SJCRH30 (cell line): ENCODE measurements at places on chromosomes 2 and 18. TPM values are rescaled to one million over a fixed set of nuclear protein-coding genes. Genes with fewer than 3 reads are reported as not detected.

Gene CPSF3
- total RNA-seq, result 99.4 and 116 TPM in 2 replicates

Gene PIKFYVE
- 34.2 and 36.6 TPM in 2 replicates for total RNA-seq

Gene RBKS
- total RNA-seq, result 0.20 and 0.51 TPM in 2 replicates

Gene TOGARAM2
- total RNA-seq, result 0.41 and 0.73 TPM in 2 replicates

Gene TSPYL6
- 0.03 and 0.10 TPM in 2 replicates for total RNA-seq

Gene SP140L
- 2.9 and 3.7 TPM in 2 replicates for total RNA-seq

Gene RAMP1
- not detected in 2 replicates for total RNA-seq

Gene IRS1
- total RNA-seq, result 17.6 and 20.9 TPM in 2 replicates

Gene ITPRIPL1
- total RNA-seq, result 26.4 and 27.1 TPM in 2 replicates

Gene SAG
- not detected in 2 replicates for total RNA-seq

Gene FLACC1
- 0.55 and 0.71 TPM in 2 replicates for total RNA-seq

Gene OSBPL6
- 13.6 and 14.6 TPM in 2 replicates for total RNA-seq

Gene HAUS1
- 45.8 and 53.3 TPM in 2 replicates for total RNA-seq

Gene SERPINB8
- total RNA-seq, result 1.6 and 1.9 TPM in 2 replicates

Gene LBX2
- total RNA-seq, result 0.58 and 1.3 TPM in 2 replicates

Gene CIB4
- not detected in 2 replicates for total RNA-seq

- H3K4me3 ChIP-seq, result no peak overlapping the region
- H3K36me3 ChIP-seq, result no peaks in the 10 kb centered on the region
- DNase-seq, result no peak
- no peaks in the 10 kb centered on the region for H3K27me3 ChIP-seq
- H3K27ac ChIP-seq, result no peak overlapping the region
- H3K4me1 ChIP-seq, result no peaks in the 10 kb centered on the region
Measured at GRCh38 chr2:140539242-140539875, 1591.5 kb downstream of the LRP1B start.

DNA sequence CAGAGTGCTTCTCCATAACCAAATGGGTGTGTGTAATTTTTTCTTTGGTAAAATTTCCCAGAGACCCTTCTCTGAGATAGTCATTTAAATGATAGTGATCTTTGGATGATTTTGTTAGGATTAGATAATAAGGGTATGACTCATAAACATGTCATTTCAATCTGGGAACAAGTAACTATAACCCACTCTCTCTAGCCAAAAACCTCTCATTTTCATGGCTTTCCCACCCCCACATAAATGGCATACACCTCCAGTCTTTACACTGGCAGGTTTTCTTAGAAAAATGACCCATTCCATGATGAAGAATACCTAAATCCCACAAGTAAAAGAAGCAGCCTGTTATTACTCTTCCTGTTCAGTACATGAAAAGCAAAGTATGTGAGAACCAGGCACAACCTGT, 572.0 kb upstream of the ZEB2 start:
- H3K27me3 ChIP-seq, result no peaks in the 10 kb centered on the region
- no peak for DNase-seq
- no peak overlapping the region for H3K27ac ChIP-seq
- no peaks in the 10 kb centered on the region for H3K36me3 ChIP-seq
- H3K4me3 ChIP-seq, result no peak overlapping the region

GRCh38 chr2:66897691-66898150, 462.8 kb downstream of the MEIS1 start:
- H3K4me1 ChIP-seq, result no peaks in the 10 kb centered on the region
- H3K27me3 ChIP-seq, result peaks cover 6% of the 10 kb centered on the region; the same call in 1 of the 2 replicates
- DNase-seq, result no peak
- no peak overlapping the region for H3K4me3 ChIP-seq

- peaks cover 4% of the 10 kb centered on the region; the same call in 1 of the 2 replicates for H3K4me1 ChIP-seq
- no peak overlapping the region for H3K27ac ChIP-seq
- DNase-seq, result peak; percentile 94
- peaks cover 10% of the 10 kb centered on the region; the same call in 1 of the 2 replicates for H3K36me3 ChIP-seq
Measured at GRCh38 chr2:188524519-188525113, 232.9 kb downstream of the GULP1 start.

DNA sequence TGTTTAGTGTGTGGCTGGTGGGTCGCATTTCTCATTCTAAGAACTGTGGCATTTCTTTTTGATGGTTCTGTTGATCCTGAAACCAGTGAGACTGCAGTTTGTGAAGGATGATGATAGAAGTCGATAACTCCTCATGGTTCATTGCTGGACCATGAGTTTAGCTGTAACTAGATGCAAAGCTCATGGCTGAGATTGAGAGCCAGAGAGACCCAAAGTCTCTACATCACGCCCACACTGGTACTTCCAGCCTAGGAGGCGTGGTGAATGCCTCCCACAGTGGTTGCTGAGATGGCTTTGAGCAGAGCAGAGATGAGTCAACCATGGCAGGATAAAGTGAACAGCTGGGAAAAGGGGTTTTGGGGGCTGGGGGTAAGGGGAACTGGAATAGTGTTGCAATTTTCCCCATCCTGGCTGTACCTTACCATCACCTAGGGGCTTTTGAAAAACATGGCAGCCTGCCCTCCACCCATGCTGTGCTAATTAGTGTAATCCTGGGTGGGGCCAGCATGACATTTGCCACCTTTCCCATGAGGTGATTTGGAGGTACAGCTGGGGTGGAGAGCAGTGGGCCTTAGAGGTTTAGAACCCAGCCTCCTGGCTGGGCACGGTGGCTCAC, 24.1 kb downstream of the INPP4A start:
- no peaks in the 10 kb centered on the region for H3K36me3 ChIP-seq
- H3K4me1 ChIP-seq, result peaks cover 61% of the 10 kb centered on the region
- H3K4me3 ChIP-seq, result no peak overlapping the region

GRCh38 chr18:6363216-6363615, 51.5 kb downstream of the L3MBTL4 start:
- H3K4me3 ChIP-seq, result no peak overlapping the region
- DNase-seq, result no peak
- no peaks in the 10 kb centered on the region for H3K4me1 ChIP-seq
- H3K36me3 ChIP-seq, result no peaks in the 10 kb centered on the region
- H3K27ac ChIP-seq, result no peak overlapping the region
- H3K27me3 ChIP-seq, result no peaks in the 10 kb centered on the region

DNA sequence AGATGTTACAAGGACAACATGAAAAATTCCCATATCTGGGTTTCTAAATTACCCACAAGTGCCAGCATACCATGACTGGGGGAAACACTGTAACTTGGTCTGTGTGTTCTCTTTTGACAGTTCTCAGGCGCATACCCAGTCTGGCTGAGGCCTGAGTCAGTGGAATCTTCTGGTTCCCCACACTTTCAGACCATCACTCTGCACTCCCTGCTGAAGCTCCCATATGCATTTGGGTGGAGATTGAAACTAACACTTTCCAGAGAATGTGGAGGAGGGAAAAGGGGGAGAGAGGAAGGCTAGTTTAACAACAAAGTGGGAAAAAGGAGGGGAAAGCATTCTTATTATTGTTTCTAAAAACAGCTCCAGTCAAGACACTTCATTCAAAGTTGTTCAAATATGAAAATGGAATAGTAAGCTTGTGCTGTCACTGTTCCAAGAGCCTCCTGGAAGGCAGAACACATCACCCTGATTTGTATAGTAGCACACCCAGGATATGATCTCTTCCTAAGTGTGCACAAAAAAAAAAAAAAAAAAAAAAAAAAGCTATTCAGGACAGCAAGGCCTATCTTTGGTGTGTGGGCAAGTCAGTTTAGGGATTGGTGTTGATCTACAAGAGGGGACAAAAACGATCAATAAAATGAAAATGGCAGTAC, 48.1 kb upstream of the CTIF start:
- no peak overlapping the region for H3K4me3 ChIP-seq
- H3K27me3 ChIP-seq, result no peaks in the 10 kb centered on the region
- no peak overlapping the region for H3K27ac ChIP-seq
- H3K36me3 ChIP-seq, result no peaks in the 10 kb centered on the region

- H3K4me1 ChIP-seq, result no peaks in the 10 kb centered on the region
- peaks cover 8% of the 10 kb centered on the region; the same call in 1 of the 2 replicates for H3K36me3 ChIP-seq
- no peak overlapping the region for H3K4me3 ChIP-seq
- H3K27me3 ChIP-seq, result no peaks in the 10 kb centered on the region
- H3K27ac ChIP-seq, result no peak overlapping the region
Measured at GRCh38 chr2:210132239-210132638, 39.0 kb downstream of the KANSL1L start.

DNA sequence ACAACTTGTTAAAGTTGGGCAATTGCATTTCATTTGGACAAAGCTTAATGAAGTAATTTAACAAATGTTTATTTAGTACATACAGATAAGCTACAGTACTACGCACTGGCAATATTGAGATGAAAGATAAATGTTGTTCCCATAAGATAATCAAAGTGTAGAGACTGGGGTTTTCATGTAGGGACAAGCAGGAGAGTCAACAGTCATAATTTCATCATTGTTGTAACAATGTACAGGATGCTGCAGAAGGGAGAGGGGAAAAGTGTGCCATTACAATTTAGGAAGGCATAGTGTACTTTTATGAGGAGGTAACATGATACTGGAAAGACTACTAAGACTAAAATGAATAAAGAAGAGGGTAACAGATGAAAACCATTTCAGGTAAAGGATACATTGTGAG, 441.6 kb downstream of the ERBB4 start:
- no peak overlapping the region for H3K4me3 ChIP-seq
- no peaks in the 10 kb centered on the region for H3K27me3 ChIP-seq
- DNase-seq, result no peak
- no peaks in the 10 kb centered on the region for H3K36me3 ChIP-seq
- no peak overlapping the region for H3K27ac ChIP-seq
- H3K4me1 ChIP-seq, result no peaks in the 10 kb centered on the region

GRCh38 chr2:237980087-237980486, 13.3 kb downstream of the UBE2F start:
- no peak for DNase-seq
- H3K27ac ChIP-seq, result no peak overlapping the region
- H3K36me3 ChIP-seq, result peaks cover 4% of the 10 kb centered on the region
- no peaks in the 10 kb centered on the region for H3K27me3 ChIP-seq

- peak within 1 kb of the TSS; percentile 79 for H3K27ac ChIP-seq
- H3K36me3 ChIP-seq, result peaks cover 28% of the 10 kb centered on the region
Measured at GRCh38 chr2:136117909-136118818, at the start of gene CXCR4. Gene CXCR4, minus strand, starts transcription at chr2:136118149. Its CDS starts 89 bp downstream, at chr2:136118060.

GRCh38 chr2:218993345-218994315, at the start of gene CRYBA2:
Gene CRYBA2, minus strand, starts transcription at chr2:218993422. Its CDS starts 246 bp downstream, at chr2:218993176.
- no peaks in the 10 kb centered on the region for H3K36me3 ChIP-seq
- DNase-seq, result no peak
- no peak within 1 kb of the TSS for H3K27ac ChIP-seq
- no peak within 1 kb of the TSS for H3K4me3 ChIP-seq
- H3K27me3 ChIP-seq, result no peaks in the 10 kb centered on the region

DNA sequence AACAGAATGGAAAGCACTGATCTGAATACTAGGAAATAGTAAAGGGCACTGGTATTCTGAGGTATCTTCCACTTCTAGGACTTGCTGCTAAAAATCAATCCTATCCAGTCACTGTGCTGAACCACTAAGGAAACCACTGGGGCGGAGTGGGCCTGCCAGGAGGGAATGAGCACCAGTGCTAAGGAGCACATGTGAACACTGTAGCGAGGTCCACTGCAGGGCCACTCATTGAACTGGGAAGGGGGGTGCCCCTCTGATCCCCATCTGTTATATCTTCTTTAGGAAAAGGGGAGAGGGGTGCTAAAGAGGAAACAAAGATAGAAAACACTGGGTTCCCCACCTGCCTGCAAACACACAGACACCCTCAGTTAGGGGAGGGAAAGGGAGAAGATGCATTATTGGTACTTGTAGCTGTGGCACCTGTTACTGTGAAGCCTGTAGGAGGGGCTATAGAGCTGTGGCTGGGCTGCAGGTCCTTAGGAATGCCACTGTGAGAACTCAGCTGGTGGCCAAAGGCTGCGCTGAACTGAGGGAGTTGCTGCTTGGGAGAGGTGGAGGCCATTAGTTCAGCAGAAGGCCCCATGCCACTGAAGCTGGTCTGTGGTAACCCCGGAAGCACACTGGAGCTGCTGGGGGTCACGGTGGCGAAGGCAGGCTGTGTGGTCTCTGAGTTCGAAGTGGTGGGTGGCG, 81.8 kb downstream of the INO80D start:
- peak; percentile 49 for DNase-seq
- peaks cover 32% of the 10 kb centered on the region for H3K36me3 ChIP-seq
- no peak overlapping the region for H3K4me3 ChIP-seq
- H3K4me1 ChIP-seq, result no peaks in the 10 kb centered on the region

DNA sequence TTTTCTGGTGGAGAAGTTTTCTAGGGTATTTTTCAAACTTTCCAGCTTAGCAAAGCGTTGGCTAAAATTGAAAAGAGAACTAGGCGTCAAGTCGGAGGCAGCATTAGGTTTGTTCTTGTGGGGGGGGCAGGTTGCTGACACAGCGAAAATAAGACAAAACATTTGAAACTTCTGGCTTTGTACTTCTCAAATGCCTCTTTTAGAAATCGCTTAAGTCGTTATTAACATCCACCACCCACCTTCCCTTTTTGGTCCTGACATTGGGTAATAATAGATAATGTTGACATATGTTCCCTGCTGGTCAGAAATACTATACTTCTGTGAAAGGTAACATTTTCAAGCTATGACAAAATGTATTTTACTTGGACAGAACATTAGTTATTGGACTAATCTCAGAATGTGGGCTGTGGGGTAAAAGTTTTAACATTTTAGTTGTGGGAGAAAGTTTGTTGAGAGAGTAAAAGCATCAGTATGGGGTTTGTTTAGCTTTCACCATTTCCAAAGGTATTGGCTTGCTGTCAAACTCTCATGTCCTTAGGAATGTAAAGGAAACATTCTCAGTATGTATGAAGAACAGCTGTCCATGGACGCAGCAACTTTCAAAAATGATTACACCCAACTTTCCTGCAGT, 88.1 kb upstream of the ZEB2 start:
- H3K27me3 ChIP-seq, result no peaks in the 10 kb centered on the region
- no peaks in the 10 kb centered on the region for H3K36me3 ChIP-seq
- H3K4me1 ChIP-seq, result peaks cover 6% of the 10 kb centered on the region

- H3K36me3 ChIP-seq, result no peaks in the 10 kb centered on the region
- no peaks in the 10 kb centered on the region for H3K4me1 ChIP-seq
- DNase-seq, result no peak
- no peak overlapping the region for H3K4me3 ChIP-seq
Measured at GRCh38 chr18:79878741-79879378, 72.6 kb downstream of the SLC66A2 start.

DNA sequence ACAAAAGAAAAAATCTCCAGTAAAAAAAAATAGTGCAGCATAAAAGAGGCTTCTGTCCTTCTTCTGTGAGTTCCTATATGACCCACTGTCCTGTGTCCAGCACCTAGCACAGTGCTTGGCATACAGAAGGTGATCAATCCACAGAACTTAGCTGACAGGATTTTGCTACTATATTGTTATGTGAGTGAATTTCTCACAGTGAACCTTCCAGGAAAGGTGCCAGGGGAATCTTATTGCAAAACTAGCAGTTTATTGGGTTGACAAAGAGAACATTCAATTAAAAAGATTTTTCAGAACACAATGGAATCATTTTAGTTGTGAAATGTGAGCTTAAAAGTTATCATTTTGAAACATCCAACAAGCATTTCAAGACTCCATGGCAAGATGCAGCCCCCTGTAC, 12.4 kb upstream of the TRIB2 start:
- no peak overlapping the region for H3K4me3 ChIP-seq
- DNase-seq, result no peak
- H3K27me3 ChIP-seq, result no peaks in the 10 kb centered on the region
- peaks cover 14% of the 10 kb centered on the region for H3K4me1 ChIP-seq
- H3K36me3 ChIP-seq, result no peaks in the 10 kb centered on the region
- no peak overlapping the region for H3K27ac ChIP-seq

GRCh38 chr2:75787532-75788132, 76.9 kb upstream of the GCFC2 start:
- H3K27ac ChIP-seq, result no peak overlapping the region
- H3K4me1 ChIP-seq, result no peaks in the 10 kb centered on the region
- no peaks in the 10 kb centered on the region for H3K36me3 ChIP-seq
- H3K27me3 ChIP-seq, result no peaks in the 10 kb centered on the region

GRCh38 chr2:188787021-188787657, 187.0 kb upstream of the COL3A1 start:
- no peak overlapping the region for H3K4me3 ChIP-seq
- no peak overlapping the region for H3K27ac ChIP-seq
- peaks cover 19% of the 10 kb centered on the region for H3K4me1 ChIP-seq
- H3K27me3 ChIP-seq, result no peaks in the 10 kb centered on the region
- DNase-seq, result no peak

- H3K4me3 ChIP-seq, result no peak overlapping the region
- no peak overlapping the region for H3K27ac ChIP-seq
- H3K4me1 ChIP-seq, result no peaks in the 10 kb centered on the region
- H3K36me3 ChIP-seq, result no peaks in the 10 kb centered on the region
Measured at GRCh38 chr18:76205906-76206305, 289.1 kb downstream of the ZNF516 start.
